ENCODE measurements at places on chromosomes 1 and 21.

DNA sequence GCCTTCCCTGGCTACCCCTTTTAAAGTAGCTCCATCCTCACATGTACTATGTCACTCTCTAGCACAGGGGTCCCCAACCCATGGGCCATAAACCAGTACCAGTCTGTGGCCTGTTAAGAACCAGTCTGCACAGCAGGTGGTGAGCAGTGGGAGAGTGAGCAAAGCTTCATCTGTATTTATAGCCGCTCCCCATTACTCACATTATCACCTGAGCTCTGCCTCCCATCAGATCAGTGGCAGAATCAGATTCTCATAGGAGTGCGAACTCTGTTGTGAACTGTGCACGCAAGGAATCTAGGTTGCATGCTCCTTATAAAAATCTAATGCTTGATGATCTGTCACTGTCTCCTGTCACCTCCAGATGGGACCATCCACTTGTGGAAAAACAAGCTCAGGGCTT lies 116.6 kb upstream of the FOXD3 start:
- ATAC-seq = no peak

DNA sequence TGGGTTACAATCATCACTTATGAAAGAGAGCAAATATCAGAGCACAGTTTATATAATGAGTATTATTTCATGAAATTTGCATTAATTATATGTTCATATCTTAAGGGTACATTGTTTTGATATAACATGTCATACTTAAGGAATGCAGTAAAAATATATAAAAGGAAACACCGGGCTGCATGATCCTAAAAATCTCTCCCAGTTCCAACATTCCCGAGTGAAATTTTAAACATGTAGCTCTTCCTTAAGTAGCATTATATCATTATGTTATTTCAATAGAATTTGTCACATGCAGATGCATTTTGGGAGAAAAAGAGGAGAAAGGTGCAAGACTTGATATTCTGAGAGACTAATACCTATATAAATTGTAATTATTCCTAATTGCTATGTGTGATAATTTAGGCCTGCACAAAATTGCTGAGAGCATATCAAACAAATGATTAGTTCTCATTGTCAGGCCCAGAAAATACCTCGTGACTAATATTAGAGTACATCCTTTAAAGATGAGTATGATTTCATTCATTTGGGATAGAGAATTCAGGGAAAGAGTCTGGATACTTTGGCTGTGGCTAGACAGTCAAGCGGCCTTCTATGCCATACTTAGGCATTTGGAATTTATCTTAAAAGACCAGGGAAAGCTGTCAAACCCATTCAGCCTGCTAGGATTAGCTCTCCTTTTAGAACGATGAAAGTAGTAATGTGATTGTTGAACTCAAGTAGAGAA lies 86.8 kb downstream of the ADGRL2 start:
- peak; percentile 67 for ATAC-seq

GRCh38 chr1:11487196-11487751 lies 8.3 kb downstream of the DISP3 start:
- no peak for ATAC-seq

DNA sequence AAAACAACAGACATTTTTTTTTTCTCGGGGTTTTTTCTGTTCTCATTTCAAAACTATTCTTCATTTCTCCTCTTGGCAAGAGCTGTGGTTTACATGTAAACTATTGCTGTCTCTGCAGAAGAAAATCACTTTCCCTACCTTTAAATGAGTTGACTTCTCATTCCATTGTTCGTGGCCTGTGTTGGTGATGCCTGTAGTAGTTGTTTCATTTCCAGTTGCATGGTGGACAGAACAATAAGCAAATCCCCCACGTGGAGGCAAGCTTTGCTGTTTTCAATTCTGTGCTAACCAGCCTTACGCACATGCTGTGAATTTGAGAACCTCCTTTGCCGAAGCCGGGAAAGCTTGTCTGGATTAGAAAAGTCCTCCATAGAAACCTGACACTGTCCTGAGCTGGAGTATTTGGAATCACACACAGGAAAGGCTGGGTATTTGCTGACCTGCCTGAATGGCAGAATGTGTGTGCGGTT lies 26.2 kb upstream of the MAP3K7CL start:
- peak; percentile 40 for ATAC-seq

- ATAC-seq = peak; percentile 96
Observed at GRCh38 chr1:230084408-230085177, 17.6 kb downstream of the GALNT2 start.

DNA sequence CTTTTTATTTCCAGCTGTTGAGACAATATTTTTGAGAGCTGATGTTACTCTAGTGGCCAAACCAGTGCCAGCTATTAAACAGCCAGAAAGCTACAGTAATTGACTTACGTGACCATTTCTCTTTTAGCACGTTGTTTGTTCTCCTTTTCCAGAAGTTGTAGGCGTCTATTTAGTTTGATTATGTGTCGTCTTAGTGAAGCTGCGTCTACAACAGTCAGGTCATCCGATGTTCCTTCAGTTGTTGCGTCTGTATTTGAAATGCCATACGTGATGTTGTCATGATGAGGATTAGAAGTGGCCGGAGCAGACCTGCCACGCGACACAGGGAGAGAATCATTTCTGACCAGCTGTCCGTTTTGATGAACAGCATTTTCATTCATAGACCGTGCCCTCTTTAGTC lies 38.2 kb downstream of the TMEM51 start:
- no peak for ATAC-seq

- ATAC-seq = peak; percentile 89
Observed at GRCh38 chr1:62175568-62176179, 19.0 kb upstream of the L1TD1 start.

- peak; percentile 20 for ATAC-seq
Observed at GRCh38 chr1:11948822-11949458, 14.4 kb downstream of the PLOD1 start.

DNA sequence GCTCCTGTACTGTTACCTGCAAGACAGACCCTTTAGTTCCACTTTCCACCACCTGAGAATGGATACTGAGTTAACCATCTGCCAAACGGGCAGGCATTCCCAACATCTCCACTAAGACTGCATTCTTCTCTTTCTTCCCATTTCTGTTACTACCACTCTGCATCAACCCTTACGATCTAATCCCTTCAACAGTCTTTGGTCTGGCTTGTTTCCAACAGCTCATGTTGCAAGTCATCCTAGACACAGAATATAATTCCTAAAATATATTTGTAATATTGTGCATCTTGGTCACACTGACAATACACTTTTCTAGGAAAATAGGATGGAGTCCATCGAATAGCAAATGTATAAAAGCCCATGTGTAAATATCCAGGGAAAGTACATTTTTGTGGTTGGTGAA lies 166.7 kb downstream of the SIPA1L2 start:
- ATAC-seq = peak; percentile 40

DNA sequence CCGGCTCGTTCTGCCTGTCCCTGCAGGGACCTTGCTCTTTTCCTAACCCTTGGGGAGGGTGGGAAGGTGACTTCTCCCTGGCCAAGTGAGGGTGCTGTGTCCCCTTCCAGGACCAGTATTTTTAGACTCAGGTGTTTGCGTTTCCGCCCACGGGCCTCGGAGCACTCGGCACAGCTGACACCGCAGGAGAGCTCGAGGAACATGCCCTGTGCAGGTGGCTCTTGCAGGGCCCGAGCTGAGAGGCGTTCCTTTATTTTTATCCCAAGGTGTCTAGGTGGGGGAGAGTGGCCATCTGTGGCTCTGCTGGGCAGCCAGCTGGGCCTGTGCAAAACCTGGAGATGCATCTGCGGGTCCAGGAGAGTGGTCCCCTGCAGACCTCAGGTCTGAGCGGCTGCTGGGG lies 16.0 kb downstream of the PLCH2 start:
- ATAC-seq = no peak

- peak; percentile 77 for ATAC-seq
Observed at GRCh38 chr1:193211539-193211938, 25.1 kb upstream of the B3GALT2 start.

- ATAC-seq = no peak
Observed at GRCh38 chr1:5885471-5886139, 106.6 kb downstream of the NPHP4 start.

DNA sequence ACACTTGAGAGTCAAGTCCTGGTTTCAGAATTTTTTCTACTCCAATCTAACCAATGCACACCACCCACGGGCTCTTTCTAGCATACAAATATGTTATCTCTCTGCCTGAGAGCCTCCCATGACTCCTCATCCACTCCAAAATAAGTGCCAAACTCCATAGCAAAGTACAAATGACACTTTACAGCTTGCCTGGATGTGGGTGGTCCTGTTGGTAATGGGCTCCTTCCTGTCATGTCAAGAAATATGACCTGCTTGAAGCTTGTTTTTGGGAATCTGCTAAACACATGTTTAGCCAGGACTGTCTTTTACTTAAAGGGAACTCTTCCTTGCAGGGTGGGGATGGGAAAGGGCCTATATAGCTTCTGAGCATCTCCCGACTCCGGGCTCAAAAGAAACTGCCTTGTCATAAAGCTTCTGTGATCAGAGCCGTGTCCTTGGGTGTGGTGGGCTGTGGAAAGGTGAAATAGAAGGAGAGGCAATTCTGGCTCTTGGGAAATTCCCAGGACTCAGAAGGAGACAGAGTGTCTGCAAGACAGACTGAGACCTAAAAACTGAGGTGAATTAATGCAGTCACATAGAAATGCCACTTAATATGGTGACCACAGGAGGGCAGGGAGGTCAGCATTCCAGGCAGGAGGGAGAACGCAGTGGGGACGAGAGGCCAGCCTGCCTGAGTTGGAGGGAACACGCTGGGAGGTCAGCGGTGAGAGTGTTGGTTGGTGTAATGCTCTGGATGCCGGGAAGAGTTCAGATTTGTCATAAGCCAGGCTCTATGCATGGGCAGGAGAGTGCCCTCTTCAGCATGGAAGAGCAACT lies 6.1 kb upstream of the IGFN1 start:
- peak; percentile 100 for ATAC-seq

- no peak for ATAC-seq
Observed at GRCh38 chr1:217137210-217137881, 414.1 kb upstream of the ESRRG start.

- ATAC-seq = no peak
Observed at GRCh38 chr1:150576794-150577556, 2.4 kb downstream of the MCL1 start.

- ATAC-seq = no peak
Observed at GRCh38 chr1:220828950-220829586, 42.4 kb downstream of the MTARC1 start.

DNA sequence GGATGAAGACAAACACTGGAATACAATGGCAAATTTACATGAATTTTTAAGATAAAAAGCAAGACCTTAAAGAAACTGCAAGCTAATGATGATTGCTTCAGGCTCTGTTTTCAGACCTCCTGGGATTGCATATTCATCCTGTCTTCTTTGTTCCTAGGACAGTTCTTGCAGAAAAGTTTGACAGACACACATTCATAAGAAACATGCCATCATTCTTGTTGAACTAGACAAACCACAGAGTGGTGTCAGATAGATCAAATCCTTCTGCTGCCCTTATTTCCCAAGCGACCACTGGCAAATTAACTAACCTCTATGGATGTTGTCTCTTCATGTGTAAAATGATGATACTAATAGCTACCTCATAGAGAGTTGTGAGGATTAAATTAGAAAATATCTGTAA lies 181.3 kb downstream of the KCTD3 start:
- no peak for ATAC-seq

DNA sequence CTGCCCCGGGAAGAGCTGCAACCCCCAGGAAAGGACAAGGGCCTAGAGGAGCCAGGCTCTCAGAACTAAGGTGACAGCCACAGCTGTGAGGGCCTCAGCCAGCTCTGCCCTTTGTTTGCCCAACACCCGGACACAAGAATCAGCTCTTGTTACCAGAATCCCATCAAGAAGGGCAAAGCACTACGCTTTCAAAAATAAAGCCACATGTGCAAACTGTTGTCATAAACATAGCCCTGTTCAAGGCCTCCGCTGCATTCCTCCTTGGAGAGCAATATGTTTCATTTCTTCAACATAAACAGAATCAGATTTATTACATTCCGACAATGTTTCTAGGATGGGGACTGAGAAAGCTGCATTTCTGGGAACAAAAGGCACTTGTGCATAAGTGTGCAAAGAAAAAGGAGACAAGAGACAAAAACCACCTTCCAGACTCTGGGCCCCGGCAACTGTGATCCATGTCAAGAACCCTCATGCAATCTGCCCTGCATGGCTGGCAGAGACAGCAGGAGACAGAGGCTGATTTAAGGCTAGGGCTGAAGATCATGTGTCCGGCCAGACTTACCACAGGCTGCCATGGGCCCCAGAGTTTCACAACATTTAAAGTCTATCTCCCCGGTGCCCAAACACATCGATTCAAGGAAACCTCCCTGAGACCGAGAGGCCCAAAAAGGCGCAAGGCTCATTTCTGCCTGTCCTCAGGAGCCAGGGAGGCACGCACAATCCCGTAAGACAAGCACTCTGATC lies 71.0 kb downstream of the SSBP3 start:
- ATAC-seq = peak; percentile 40

GRCh38 chr1:159861218-159861617 lies 1.2 kb downstream of the VSIG8 start:
- ATAC-seq = no peak

DNA sequence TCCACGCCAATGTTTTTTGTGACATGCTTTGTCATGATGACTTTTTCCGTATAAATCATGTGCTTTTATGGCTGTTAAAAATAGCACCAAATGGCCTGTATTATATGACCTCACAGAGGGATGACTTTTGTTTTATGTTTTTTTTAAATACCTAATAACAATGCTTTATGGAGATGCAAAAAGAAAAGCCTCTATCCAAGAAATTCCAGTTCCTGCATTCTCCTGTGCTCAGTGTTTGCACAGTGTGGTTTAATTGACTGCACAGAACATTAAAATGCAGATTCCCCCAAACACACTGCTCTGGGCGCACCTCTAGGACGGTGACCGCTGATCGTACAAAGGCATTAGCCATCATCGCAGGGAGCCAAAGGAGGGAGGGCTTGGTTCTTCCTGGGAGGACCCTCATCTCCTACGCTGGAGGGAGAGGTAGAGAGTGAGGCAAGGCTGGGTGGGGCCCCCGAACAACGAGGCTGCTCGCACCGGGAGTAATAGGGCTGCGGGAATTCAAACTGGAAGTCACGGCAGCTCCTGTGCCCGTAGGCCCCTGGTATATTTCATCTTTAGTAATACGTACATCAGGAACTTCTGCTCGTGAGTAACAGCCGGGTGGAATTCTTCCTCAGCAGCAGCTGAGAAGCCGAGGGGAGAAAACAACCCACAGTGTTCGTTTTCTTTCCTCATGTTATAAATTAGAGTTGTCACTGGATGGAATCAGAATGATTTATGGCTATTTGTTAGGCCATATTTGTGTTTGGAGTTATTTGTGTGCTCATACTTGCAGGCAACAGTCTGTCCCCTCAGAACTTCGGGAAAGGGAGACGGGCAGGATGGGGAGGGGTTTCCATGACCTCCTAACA lies 465.6 kb downstream of the CAMTA1 start:
- no peak for ATAC-seq

- ATAC-seq = no peak
Observed at GRCh38 chr1:228011721-228012311, 5.0 kb downstream of the WNT3A start.

- ATAC-seq = peak; percentile 65
Observed at GRCh38 chr1:99673315-99673714, 27.4 kb downstream of the PALMD start.

DNA sequence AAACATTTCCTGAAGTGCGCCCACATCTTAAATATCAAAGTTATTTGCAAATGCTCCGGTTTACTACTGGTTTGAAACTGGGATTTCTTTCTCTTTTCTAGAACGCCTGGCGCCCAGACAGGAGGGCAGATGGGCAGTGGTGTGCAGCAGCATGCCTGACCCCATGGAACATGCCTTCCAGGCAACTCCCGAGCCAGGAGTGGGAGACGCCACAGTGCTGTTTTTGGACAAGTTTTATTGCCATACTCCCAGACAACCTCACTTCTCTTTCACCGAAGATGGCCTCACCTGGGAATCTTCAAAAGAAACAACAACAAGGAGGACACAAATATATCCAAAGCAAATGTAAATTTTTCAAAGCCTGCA lies 21.5 kb downstream of the UBE2G2 start:
- ATAC-seq = no peak
